ENCODE measurements at places on chromosomes 3 and 15.

DNA sequence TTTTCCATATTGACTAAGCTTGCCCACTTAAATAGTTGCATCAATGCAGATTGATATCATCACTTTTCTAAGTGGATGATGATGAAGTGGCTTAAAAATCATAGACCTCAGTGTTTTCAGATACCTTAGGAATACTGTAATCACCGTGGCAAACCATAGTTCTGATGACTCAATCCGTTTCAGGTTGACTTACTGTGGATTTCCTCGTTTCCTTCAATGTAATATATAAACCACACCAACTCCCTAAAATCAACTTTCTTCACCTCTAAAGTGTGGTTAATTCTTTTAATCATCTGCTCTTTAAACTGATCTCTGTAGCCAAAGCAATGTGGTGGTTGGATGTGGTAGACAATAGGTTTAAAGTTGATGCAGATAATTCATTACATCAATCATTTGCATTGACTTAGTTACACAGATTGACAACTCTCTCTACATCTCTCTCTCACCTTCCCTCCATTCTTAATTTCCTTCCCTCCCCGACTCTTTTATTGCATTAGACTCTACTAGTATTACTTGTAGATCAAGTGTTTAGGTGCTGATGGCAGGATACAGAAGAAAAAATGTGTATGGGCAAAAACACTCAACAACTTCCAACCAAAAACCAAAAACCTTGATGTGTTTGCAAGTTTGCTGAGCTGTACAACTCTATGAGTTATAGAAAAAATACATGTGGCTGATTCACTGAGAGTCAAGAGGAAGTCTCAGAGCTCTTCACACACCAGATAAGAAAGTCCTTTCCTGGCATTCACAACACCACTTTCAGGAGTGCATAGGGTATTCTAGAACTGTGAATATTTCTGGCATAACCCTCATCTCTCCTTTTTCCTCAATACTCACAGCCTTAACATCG is 243.5 kb downstream of the NFKBIZ start:
- no peak for DNase-seq

- DNase-seq = peak; percentile 97
Observed at GRCh38 chr3:143001369-143002082, at the start of gene U2SURP. TSS of gene U2SURP (plus strand) at chr3:143001570. CDS start at chr3:143001629, 59 bp downstream.

DNA sequence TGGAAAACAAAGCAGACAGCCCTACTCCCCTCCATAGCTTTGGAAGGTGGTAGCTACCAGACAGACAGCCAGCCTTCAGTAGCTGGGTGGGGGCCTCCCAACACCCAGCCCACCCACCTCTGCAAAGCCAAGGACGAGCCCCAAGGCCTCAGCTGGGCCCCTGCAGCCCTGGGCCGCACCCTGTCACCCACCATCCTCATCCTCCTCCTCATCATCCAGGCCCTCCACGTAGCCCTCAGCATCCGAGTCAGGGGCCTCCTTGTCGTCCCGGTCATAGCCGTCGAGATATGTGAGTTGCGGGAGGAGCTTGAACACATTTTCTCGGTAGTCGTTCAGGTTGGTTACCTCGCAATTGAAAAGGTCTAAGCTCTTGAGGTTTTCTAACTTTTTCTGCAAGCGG is 36.5 kb downstream of the ANP32A start:
- DNase-seq = no peak

- DNase-seq = no peak
Observed at GRCh38 chr3:154936196-154936595, 143.9 kb upstream of the MME start.

DNA sequence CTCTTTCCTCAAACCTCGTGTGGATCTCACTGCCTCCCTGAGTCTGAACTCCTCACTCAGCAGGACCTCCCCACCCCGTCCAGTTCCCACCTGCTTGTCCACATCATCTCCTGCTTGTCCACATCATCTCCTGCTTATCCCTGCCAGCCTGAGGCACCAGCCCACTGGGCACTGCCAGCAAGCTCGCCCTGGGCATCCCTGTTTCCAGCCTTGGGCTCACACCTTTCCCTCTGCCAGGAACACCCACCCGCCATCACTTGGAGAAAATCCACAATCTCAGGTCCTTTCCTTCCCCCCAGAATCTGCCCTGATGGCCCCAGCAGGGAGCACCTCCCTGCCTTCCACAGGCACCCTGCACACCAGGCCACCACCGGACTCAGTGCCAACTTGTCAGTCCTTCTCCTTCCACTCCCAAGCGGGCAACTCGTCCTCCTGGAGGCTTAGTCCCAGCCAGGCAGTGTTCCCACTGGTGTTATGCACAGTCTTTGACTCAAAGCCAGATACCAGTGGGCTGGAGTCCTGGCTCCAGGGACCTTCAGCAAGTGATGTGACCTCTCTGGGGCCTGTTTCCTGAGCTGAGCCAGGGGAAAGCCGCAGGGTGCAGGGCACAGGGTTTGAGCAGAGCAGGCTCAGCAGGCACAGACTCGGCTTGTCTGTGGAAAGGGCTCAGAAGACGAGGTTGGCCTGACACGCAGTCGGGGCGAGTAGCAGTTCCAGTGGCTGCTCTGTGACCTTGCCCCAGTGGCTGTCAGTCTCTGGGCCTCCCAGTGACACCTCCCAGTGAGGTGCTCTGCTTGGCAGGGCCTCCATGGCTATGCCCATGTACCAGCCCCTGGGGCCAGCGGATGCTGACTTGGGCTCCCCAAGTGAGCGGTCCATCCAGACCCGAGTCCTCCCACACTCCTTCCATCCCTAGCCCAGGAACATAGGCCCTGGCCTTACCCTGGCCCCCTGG is 9.5 kb upstream of the MESP2 start:
- no peak for DNase-seq

GRCh38 chr3:60933824-60934223 is 317.4 kb downstream of the FHIT start:
- no peak for DNase-seq

DNA sequence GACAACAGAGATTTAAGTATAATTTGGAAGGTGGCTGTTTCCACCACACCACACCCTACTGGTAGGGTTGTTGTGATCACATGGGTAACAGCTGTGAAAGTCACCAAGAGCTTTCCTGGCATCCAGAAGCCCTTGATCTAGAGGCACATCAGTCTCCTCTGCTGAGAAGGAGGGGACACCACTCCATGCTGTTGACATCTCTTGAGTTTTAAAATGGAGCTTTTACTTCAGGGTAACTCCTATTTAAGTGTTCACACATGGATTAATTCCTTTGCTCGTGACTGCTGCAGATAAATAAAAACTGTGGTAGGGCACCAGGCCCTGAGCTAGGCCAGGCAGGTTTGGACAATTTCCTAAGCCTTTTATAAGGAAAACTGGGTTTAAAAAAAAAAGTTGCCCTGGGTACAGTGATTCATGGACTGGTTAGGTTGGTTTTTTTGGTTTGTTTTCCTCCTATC is 7.5 kb downstream of the EXOSC7 start:
- DNase-seq = no peak

- DNase-seq = no peak
Observed at GRCh38 chr3:175410251-175410650, 551.1 kb downstream of the NAALADL2 start.

GRCh38 chr3:116000311-116000710 is 377.0 kb downstream of the GAP43 start:
- peak; percentile 79 for DNase-seq

DNA sequence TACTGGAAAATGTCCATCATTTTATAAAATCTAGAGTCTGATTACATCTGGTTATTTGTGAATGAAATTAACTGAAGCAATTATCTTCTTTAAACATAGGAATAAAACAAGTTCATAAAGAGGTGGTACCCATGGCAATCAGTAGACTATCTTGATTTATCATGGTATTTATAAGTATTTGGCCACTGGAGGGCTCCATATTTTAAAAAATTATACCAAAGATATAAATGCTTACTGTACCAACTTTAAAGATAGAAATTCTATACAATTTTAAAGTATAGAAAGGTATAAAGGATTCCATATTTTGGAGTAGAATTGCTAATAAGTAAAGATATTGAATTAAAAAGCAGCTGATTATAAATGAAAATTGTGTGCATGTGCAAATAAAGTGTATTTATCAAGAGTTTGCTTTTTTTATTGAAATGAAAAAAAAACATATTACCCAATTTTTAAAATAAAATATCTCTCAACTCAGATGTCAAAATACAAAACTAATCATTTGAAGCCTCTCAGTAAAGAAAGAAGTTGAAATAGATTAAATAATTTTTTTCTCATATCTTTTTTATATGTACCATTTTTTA is 105.3 kb downstream of the BBX start:
- DNase-seq = no peak

DNA sequence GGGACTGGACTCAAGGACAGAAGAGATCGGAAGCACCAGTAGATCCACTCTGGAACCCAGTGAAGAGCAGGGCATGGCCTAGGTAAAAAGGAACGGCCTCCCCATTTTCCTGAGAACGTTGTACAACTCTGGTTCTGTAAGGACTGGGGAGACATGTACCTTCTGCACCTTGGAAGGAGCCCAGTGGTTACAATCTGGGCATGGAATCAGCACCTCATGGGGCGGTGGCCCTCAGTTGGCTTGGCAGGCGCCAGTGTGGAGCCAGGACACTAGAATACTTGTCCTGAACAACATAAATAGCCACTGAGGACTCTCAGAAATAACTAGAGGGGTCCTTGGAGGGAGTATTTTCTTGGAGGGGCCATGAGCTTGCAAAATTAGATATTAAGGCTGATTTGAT is 25.6 kb downstream of the EAF1 start:
- DNase-seq = no peak

GRCh38 chr15:44216958-44217357 is 21.9 kb upstream of the FRMD5 start:
- DNase-seq = no peak

- no peak for DNase-seq
Observed at GRCh38 chr3:112377568-112378071, 44.7 kb downstream of the CD200 start.

DNA sequence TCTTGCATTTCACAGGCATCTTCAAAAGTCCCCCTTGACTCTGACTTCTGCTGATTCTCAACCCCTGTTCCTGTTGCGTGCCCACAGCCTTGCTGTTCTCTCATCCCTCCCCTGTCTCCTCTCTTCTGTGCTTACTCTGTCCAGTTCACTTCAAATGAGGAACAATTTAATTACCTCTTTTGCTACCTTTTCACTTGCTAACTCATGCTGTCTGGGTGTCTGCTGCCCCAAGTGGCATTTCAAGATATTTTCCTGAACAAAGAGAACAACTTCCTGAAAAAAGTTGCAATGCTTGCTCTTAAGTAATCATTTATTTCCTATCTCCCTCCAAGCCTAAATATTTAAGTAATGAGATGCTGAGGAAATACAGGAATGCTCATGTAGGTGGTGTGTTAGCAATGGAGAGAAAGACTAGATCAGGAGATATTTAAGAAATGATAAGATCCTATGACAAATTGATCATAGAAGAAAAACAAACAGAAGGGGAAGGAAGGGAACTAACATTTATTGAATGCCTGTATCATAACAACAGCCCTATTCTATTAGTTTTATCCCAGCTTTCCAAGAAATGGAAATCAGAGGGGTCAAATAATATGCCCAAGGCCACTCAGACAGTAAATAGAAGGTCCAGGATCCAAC is 42.2 kb downstream of the SV2B start:
- DNase-seq = no peak

- DNase-seq = no peak
Observed at GRCh38 chr3:196192524-196193051, 18.6 kb downstream of the ZDHHC19 start.

- DNase-seq = no peak
Observed at GRCh38 chr3:171770689-171771620, 39.3 kb downstream of the PLD1 start.

- DNase-seq = no peak
Observed at GRCh38 chr3:100041328-100041749, 73.0 kb downstream of the FILIP1L start.

- DNase-seq = no peak
Observed at GRCh38 chr3:54745843-54746242, 182.0 kb downstream of the LRTM1 start.

- DNase-seq = no peak
Observed at GRCh38 chr3:149442043-149442442, 32.5 kb upstream of the TM4SF4 start.

DNA sequence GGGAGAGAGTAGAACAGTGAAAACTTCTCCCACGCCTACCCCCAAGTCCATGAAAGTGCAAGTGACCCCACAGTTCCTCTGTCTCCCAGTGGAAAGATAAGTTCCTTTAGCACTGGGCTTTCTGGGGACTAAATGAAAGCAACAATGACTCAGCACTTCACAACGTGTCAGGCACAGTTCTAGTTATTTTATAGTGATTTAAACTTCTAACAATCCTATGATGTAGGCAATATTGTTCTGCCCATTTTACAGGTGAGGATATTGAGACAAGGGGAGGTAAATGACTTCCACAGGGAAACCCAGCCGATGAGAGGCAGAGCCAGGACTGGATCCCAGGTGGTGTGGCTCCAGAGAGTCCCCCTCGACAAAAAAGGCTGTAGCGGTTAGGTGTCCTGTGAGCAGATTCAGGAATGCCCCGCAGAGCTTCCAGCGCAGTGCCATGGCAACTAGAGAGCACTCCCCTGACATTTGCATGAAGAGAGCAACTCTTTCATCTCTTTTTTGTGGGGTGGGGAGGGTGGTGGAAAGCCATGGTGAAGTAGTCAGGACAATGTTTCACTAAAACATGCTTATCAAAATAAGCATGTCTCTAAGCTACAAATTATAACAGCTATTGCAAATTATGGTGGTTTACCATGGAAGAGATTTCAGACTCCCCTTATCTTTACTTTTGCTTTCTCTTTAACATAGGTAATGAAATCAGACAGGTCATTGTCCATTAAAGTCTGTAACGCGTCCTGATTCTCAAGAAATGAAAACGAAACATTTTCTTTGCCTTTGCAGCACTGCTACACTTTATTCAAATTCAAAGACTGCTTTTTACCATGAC is 62.1 kb downstream of the NR2F2 start:
- DNase-seq = no peak

DNA sequence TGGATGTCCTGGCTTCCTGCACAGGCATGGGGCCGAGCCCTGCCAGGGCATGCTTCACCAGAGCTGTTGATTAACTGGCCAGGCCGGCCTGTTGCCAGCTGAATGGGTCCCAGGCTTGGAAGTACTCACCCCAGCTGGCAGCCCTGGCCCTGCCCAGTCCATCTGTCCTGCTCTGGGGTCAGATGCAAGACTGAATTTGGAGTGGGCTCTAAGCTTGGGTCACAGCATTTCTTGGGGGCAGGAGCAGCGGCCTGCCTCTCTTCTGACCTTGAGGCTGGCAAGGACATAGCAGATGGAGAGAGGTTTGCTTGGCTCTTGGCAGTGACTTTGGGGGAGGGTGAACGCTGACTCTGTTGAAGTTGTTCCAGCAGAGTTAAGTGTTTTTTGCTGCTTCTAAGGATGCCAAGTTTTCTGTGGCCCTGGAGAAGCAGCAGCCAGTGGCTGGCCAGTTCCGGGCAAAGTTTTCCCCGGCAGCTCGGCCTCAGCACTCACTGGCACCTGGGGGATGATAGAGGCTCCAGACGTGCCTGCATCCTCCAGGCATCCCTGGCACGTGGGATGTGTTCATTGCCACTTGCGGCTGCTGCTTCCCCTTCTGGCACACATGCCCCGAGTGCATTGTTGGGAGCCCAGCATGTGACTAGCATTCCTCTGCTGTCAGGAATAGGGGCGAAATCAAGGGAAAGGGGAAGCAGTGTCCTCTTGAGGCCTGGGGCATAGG is 22.9 kb downstream of the PDIA5 start:
- peak; percentile 74 for DNase-seq

- no peak for DNase-seq
Observed at GRCh38 chr15:88120026-88120425, 136.5 kb downstream of the NTRK3 start.

- no peak for DNase-seq
Observed at GRCh38 chr15:73341886-73342600, 26.7 kb downstream of the HCN4 start.

Data from posterior cingulate gyrus (tissue), 11 donors.